ENCODE measurements at places on chromosomes 16 and 17.

DNA sequence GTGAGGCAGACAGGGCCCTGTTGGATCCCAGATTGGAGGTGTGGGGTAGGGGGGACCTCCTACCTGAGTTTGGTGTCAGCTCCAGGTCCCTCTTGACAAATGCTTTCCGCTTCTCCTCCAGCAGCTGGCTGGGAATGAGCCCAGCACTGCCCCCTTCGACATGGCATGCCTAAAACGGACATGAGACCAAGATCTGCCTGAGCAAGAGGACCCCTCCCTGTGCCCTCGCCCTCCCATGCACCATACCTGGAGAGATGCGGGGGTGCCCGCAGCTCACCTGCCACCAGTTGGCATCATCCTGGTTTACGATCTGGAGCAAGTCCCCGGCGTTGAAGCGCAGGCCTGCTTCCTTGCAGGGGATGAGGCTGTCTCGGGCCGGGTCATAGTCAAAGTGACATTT is 26.2 kb downstream of the MPP2 start:
- no peak for DNase-seq

DNA sequence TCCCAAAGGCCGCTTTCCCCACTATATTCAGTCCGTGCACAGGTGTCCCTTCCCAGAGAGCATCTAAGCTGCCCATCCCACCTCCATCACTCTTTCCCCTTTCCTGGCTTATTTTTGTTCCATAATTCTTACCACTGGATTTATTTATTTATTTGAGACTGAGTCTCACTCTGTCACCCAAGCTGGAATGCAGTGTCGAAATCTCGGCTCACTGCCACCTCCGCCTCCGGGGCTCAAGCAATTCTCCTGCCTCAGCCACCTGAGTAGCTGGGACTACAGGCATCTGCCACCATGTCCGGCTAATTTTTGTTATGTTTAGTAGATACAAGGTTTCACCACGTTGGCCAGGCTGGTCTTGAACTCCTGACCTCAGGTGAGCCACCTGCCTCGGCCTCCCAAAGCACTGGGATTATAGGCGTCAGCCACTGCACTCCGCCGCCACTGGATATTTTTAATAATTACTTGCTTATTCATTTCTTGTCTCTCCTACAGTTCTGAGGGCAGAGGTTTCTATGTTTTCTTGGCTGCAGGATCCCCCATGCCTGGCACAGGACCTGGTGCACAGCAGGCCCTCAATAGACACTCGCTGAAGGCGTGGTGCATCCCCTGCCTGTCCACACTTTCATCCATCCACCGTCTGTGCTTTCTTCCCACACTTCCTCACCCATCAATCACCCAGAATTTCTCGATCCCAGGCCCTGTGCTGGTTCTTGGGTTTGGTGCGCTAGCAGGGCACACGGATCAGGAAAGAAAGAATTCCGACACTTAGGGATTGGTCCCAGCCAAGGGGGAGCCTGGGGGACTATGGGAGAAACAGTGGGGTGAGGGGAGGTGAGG is 9.9 kb upstream of the ADGRG1 start:
- no peak for DNase-seq

GRCh38 chr17:2903193-2903974 is 107.1 kb downstream of the RAP1GAP2 start:
- no peak for DNase-seq

DNA sequence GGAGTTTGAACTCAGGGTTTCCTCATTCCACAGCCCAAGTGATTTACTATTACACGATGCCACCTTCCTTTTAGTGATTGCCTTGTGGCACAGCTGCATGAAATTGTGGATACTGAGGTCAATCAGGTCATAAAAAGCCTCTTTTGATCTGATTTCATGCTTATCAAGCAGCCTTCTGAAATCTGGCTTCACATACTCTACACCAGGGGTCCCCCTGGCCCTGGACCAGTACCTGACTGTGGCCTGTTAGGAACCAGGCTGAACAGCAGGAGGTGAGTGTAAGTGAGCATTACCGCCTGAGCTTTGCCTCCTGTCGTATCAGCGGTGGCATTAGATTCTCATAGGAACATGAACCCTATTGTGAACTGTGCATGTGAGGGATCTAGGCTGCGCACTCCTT is 13.8 kb downstream of the SLFN5 start:
- DNase-seq: no peak

DNA sequence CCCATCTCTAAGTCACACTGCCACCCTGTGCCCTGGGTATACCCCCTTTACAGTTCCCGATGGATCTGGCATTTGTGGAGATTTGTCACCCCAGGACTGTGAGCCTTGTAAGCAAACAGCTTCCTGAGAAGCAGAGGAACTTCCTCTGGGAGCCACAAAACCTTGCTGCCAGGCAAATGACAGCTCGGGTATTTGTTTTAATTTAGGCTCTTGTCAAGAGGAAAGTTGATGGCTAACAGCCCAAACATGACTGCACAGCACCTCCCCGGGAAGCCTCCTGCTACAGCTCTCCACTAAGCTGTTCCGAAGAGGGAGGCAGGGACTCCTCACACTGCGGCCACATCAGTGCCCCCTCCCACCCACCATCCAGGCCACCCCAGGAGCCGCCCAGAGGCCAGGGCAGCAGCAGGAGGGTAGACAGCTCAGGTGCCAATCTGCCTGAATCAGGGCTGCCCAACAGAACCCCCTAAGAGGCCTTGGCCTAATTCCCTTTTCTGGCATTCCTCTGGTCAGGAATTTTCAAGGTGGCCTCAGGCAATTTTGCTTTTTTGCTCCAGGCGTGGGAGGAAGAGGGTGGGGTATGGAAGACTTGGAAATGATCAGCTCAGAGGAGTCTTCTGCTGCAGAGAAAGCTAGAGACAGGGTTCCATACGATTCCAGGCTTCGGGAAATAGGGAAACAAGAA is 2.6 kb downstream of the ABR start:
- DNase-seq: no peak

- no peak for DNase-seq
These were observed 128.0 kb upstream of the PLCG2 start for GRCh38 chr16:81650982-81651562.

DNA sequence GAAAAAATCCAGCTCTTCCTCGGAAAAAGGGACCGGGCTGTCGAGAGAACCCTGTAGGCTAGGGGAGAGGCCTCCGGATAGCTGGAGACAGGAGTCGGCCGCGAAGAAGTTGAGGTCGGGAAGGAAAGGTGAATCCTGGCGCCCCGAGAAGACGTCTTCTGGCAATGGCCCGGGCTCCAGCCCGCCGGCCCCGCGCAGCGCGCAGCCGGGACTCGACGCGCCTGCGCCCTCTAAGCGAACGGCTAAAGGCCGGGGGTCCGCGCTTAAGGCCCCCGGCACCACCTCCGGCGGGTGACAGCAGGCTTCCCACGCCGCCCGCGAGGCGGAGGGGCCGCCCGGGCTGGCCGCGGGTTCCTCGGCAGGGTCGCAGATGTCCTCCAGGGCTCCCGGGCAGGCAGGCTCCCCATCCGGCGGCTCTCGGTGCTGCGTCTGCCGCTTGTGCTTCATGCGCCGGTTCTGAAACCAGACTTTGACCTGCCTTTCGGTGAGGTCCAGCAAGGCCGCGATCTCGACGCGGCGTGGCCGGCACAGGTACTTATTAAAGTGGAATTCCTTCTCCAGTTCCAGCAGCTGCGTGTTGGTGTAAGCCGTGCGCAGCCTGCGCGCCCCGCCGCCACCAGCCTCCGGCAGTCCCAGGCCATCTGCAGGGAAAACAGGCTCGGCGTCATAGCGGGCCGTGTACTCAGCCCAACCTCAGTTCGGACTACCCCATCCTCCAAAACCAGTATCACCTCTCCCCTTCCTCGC is 1.6 kb downstream of the HOXB2 start:
- DNase-seq: peak; percentile 27

GRCh38 chr16:28062847-28063521 is 530 bp downstream of the GSG1L start:
- no peak for DNase-seq

GRCh38 chr17:79338604-79339003 is 264.0 kb downstream of the ENGASE start:
- no peak for DNase-seq

- DNase-seq: no peak
These were observed 331.8 kb upstream of the XYLT1 start for GRCh38 chr16:17802571-17802970.

DNA sequence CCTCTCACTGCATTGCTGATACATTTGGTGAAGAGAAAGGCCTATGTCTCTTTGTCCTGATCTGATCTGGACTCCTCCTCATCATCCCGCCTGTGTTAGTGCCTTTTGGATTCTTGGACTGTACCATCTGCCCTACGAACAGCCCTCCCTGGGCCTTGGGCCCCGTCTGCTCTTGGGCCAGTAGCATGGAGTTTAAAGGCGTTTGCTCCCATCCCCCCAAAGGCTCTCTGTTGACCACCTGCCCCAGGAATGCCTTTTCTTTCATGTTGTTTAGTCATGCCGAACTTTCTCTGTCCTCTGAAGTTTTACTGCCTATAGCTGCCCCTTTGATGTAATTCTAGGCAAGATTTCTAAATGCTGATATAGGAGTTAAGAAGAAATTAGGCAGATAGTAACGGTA is 30.9 kb upstream of the MEAK7 start:
- DNase-seq: no peak

GRCh38 chr17:74601944-74602572 is 10.0 kb upstream of the CD300LD start:
- no peak for DNase-seq

DNA sequence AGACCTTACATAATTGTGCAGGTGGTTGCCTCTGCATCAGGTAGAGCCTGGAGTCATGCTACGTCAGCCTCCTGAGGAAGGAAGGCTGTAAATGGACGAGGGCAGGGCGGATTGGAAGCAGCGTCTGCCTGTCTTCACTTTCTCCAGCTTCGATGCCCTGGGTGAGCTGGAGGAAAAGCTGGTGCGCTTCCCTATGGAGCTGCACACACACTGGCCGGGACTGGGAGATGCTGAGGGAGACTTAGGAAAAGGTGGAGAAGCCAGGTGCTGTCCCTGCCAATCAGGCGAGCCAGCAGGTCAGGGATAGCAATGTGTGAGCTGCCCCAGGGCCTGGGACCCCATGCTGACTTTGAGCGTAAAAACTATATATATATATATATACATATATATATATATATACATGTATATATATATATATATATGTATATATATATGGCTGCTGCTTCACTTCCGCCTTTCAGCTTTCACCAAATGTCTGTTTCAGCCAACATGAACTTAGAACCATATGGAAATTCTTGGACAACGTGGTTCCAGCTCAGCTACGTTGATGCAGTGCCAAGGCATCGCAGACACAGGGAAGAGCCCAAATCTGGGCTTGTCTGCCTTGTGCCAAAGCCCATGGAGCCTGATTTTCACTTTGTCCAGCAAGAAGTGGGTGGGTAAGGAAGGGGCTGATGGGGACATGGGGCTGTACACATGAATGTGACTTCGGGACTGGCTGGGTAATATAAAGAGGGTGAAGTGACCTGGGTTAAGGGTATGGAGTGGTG is 71.5 kb upstream of the NKD1 start:
- no peak for DNase-seq

DNA sequence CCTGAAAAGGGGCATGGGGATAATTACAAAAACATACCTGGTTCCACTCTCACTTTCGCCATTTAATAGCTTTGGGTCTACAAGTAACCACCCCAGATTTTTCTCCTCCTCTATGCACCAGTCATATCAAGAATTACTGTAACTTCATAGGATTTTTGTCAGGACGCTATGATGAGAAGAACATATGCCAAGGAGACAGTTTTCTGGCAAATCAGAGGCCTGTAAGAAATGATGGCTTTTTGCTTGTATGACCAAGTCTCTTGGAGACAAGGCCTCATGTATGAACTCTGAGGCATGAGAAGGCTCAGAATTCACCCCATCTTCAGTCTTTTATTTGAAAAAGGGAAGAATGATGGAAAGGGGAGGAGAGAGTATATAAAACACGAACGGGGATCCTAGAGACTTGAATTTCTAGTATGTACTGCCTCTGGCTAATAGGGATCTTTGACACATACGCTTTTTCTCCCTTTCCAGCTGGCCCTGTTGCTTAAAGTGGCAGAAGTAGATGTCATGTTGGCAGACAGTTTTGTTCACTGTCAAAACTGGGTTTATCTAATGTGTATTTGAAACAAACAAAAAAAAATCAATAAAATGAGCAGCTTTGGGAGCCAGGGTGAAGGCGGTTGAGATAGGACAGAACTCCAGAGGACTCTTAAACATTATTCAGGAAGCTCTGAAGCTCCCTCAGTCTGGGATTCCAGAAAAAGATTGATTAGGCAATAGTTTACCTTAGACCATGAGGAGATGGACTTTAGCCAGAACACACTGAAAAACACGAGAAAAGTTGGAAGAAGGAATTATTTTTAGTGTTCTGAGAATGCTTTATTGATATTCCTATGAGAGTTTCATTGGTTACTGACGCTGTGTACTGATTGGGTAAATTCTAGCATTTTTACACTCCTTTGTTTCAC is 656.6 kb downstream of the WWOX start:
- DNase-seq: no peak

- no peak for DNase-seq
These were observed 666 bp upstream of the METTL9 start for GRCh38 chr16:21598701-21599121.

DNA sequence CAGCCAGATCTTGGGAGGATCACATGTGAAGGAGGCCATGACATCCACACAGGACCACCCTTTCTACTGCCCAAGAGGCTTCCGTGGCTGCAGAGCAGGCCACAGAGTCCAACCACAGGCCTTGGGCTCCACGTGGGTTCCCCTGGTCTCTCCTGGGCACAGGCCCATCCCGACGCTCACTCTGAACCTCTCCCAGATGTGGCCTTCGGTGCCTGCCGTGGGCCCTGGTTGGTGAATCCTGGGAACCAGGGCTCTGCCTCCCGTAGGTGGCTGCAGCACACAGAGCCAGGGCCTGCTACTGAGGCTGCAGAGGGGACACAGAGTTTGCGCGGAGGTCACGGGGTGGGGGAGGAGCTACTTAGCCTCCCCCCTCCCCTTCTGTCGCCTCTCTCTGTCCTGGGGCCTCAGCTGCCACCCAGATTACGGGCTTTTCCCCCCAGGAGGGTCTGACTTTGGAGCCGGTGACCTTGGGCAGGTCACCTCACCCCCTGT is 55.3 kb downstream of the ZFPM1 start:
- no peak for DNase-seq

DNA sequence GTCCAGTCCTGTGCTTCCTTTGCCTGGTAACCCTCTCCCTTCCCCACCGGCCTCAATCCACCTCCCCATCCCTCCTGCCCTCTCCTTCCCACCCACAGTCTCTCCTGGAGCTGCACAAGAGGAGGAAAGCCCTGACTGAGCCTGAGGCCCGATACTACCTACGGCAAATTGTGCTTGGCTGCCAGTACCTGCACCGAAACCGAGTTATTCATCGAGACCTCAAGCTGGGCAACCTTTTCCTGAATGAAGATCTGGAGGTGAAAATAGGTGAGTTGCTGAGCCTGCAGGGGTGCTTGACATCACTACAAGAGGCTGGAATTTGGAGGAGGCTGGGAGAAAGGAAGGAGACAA is 1.3 kb downstream of the PLK1 start:
- no peak for DNase-seq

DNA sequence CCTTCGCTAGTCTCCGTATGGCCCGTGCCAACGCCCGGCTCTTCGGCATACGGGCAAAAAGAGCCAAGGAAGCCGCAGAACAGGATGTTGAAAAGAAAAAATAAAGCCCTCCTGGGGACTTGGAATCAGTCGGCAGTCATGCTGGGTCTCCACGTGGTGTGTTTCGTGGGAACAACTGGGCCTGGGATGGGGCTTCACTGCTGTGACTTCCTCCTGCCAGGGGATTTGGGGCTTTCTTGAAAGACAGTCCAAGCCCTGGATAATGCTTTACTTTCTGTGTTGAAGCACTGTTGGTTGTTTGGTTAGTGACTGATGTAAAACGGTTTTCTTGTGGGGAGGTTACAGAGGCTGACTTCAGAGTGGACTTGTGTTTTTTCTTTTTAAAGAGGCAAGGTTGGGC is 2.5 kb downstream of the RPL13 start:
- DNase-seq: no peak

All from activated T-cell treated with anti-CD3 and anti-CD28 coated beads for 4 hours (primary cell).